ENCODE measurements at places on chromosomes 12 and 14. TPM values are rescaled to one million over a fixed set of nuclear protein-coding genes. Genes with fewer than 3 reads are reported as not detected.

DNA sequence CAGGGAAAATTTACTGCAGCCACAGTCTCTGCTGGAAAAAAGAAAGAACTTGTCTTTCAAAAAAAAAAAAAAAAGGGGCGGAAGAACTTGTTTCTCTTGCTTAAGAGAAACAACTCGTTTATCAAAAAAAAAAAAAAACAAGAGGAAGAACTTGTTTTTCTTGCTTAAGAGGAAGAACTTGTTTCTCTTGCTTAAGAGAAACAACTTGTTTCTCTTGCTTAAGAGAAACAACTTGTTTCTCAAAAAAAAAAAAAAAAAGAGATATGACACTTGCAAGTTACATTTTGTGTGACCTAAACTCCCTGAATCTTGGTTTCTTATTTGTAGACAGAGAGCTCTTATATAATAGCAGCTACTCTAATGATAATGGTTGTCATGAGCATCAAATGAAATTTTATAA lies 44.7 kb upstream of the USP15 start:
- no peak for DNase-seq

GRCh38 chr12:82325540-82326336 lies 32.4 kb downstream of the CCDC59 start:
- no peak for DNase-seq

DNA sequence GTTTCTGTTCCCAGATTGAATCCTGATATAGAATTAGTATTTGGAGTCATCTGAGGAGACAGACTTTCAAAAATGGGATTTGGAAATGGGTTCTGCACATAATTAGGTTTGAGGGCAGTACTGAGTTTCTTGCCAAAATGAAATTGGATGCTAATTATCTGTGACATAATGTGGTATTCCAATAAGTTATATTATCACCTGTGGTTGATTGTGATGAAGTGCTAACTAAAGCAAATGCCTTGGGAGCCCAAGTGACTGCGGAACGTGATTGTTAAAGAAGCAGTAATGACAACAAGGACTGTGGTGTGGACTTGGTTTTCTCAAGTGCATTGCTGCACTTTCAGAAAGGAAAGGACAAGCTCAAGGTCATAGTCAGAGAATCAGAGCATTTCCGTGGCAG lies 337.0 kb downstream of the IPO8 start:
- DNase-seq = no peak

GRCh38 chr12:2749580-2749979 lies 45.2 kb upstream of the FKBP4 start:
- DNase-seq = no peak

- DNase-seq = no peak
These were observed 55.1 kb downstream of the TTLL5 start for GRCh38 chr14:75715926-75716780.

GRCh38 chr14:96881713-96882112 lies 84.5 kb downstream of the VRK1 start:
- DNase-seq = peak; percentile 64

DNA sequence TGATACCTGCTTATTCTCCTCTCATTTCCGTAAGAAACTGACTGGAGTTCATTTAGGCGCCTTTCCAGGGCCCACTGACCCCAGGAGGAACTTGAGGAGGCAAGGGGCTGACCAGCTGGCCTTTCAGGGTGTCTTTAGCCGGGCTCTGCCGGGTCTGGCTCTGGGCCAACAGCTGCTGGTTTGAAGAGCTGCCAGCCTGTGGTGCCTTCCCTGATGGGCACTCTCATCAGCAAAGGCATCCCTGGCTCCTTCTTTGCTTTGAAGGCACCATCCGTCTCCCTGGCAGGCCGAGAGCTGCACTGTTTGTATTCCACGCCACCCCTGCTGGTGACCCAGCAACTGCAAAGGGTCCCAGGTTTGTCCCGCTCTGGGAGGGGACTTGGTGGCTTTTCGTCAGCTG lies 42.0 kb downstream of the IQSEC3 start:
- no peak for DNase-seq

DNA sequence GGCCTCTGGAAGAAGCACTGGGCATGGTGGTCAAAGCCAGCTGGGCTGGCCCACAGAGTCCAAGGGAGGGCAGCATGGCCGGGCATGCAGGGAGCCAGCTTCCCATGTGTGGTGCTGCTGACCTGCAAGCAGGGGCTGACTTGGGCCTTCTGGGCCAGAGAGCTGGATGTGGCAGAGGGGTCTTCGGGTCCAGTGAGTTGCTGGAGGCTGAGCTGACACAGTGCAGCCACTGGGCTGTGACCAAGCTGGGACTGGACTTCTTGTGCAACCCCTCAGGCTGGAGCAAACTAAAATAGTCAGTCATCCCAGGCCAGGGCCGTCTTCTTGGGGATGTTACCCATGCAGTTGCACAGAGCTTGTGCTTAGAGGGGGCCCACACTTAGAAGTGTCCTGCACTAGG lies 7.3 kb upstream of the RIN3 start:
- DNase-seq = no peak

DNA sequence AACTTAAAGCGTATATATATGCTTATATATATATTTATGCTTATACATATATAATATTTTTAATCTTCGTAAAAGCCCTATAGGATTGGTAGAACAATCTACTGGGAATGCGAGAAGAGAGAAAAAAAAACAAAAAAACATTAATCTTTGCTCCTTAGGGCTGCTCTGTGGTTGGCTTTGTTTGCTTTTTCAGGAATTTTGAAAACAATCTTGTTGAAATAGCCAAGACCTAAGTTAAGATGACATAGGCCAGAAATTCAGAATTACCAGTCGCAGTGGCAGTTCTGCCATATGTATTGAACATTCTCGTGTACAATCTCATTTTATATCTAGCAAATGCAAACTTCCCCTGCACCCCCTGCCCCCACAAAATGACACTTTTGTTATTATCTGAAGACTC lies 699 bp downstream of the KLRF2 start:
- no peak for DNase-seq

Gene CLEC4C
- not detected for total RNA-seq

Gene KRT77
- total RNA-seq = not detected

Gene BDKRB2
- not detected for total RNA-seq

Gene SDR9C7
- total RNA-seq = not detected

Gene IGF1
- total RNA-seq = 7.5 TPM

Gene APOF
- not detected for total RNA-seq

Measured in SK-MEL-5 (cell line).